ENCODE measurements at places on chromosomes 3 and 15. TPM values are rescaled to one million over a fixed set of nuclear protein-coding genes. Genes with fewer than 3 reads are reported as not detected.
A peak's percentile ranks its signal among the peaks of the same experiment; 100 is the strongest.

GRCh38 chr3:33664195-33664594 lies 53.9 kb downstream of the CLASP2 start:
- DNase-seq: no peak

TMEM207 gene
- total RNA-seq: not detected

GRCh38 chr15:98872774-98873173 lies 134.8 kb downstream of the PGPEP1L start:
- DNase-seq: no peak

DNA sequence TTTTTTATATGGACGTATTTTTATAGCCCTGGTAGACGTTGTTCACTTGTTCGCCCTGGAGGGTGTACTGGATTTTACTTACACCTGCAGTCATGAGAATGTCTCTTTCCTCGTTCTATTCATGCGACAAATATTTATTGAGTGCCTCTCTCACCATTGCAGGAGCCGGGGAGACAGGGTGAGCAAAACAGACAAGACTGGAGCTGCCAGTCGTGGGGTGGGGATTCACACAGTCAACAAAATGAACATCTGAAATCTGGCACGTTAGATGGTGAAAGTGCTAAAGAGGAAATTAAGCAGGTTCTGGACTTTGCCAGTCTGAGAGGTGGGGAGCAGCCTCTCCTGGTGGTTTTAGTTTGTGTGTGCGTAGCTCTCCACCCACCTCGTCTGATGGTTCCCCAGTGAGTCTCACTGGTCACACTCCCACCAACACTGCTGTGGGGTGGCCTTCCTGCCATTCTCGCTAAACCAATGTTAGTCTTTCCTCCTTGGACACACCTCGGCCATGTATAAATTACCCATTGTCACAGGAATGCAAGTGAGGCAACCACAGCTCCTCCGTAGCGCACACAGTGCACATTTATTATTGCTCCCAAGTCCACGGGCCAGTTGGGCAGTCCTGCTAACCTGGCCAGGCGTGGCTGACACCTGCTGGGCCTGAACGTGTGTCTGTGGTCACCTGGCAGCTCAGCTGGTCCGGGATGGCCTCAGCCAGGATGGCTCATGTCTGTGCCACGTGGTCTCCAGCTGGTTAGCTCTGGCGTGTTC lies 31.5 kb downstream of the FBLN2 start:
- peak; percentile 55 for DNase-seq

DNA sequence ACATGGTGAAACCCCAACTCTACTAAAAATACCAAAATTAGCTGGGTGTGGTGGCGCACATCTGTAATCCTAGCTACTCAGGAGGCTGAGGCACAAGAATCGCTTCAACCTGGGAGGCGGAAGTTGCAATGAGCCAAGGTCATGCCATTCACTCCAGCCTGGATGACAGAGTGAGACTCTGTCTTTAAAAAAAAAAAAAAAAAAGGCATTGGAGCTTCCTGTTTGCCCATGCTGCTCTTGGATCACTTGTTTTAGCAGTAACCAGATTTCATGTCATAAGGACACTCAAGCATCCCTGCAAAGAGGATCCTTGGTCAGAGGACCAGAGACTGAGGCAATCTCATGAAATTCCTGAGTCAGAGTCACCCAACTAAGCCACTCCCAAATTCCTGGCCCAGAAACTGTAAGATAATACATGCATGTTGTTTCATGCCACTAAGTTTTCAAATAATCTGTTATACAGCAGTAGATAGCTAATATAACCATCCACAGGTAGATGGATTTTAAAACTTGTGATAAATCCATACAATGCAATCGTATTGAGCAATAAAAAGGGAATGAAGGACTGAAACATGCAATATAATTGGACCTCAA lies 82.0 kb upstream of the XXYLT1 start:
- DNase-seq: no peak

LEO1 gene
- 8.4 TPM for total RNA-seq

DNA sequence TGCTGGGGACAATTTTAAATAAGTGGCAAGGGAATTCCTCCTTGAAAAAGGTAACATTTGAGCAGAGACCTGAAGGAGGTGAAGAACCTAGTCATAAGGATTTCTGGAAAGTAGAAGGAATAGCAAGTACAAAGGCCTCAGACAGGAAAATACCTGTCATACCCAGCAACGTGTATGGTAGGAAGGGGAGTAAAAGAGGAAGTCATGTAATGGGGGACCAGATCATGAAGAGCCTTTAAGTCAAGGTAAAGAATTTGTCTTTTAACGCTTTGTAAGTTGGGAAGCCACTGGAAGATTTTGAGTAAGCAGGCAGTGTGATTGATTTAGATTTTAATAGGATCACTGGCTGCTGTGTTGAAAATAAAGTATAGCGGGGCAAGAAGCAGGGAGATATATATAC lies 43.4 kb upstream of the FAH start:
- no peak for DNase-seq

- DNase-seq: no peak
These were observed 65.6 kb downstream of the ZBTB20 start for GRCh38 chr3:115081444-115081843.

DNA sequence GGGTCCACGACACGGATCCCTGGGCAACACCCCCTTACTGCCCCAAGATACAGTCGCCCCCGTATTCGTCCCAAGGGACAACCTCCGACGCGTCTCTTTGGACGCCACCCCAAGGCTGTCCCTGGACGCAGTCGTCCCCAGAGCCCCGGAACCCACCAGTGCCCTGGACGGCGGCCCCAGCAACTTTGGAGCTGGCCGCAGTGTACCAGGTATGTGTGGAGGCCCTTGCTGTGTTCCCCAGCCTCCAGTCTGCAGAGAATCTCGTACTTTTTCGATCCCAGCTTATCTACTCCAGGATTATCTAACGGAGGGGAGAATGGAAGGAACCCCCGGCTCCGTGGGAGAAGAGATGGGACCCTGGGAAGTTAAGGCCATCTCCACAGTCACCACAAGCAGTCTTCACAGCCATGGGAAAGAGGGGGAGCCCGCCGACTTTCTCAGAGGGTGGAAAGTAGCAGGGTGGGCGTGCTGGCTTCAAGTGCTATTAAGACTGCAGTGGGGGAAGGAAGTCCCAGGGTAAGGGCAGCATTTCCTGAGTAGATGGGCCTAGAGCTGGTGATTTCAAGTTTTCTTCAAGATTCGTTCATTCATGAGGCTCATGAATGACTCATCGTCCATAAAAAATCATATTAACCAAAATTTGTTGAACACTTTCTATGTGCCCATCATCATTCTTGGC lies 1.1 kb downstream of the MESP2 start:
- no peak for DNase-seq

CYP8B1 gene
- not detected for total RNA-seq

- DNase-seq: no peak
These were observed 465 bp downstream of the RUVBL1 start for GRCh38 chr3:128123156-128123537.

DNA sequence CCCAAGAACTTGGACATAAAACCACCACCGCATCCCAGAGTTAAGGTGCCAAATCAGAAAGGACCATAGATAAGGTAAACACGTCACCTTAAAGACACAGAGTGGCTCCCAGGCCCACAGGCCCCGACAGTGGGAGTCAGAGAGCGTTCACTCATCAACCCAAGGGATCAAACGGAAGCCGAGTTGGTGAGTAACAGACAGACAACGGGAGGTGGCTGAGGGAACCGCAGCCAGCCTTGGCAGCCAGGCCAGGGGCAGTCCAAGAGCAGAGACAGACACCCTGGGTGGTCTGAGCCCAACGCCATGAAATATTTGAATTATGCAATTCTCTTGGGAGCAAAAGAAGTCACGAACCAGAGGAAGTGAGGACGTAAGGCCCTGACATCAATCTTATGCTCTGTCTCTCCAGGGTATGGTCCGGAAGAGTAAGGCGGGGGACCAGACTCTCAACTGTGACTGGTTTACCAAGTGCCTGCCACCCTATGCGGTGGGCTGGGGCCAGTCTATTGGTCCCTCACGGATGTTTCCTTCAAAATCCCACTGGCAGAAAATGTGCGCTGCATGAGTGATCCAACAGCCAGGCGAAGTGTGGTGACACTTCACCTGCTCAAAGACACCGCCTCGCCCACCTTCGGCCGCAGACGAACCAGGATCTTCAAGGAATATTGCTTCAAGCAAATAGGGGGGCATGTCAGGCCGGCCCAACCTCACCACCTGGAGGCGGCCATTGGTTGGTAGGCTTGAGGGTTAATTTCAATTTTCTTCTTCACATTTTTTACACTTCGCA lies 34.3 kb downstream of the TMEM44 start:
- DNase-seq: no peak

GRCh38 chr15:93451265-93451664 lies 362.3 kb upstream of the RGMA start:
- no peak for DNase-seq

FAM81A gene
- 0.97 TPM for total RNA-seq

GRCh38 chr3:39329493-39329892 lies at the start of gene CCR8:
TSS of gene CCR8 (plus strand) at chr3:39329709. CDS start at chr3:39332332, 2,623 bp downstream.
- DNase-seq: no peak

- DNase-seq: no peak
These were observed 76.1 kb upstream of the PLSCR4 start for GRCh38 chr3:146326875-146327543.

MINAR1 gene
- 1.4 TPM for total RNA-seq

DNA sequence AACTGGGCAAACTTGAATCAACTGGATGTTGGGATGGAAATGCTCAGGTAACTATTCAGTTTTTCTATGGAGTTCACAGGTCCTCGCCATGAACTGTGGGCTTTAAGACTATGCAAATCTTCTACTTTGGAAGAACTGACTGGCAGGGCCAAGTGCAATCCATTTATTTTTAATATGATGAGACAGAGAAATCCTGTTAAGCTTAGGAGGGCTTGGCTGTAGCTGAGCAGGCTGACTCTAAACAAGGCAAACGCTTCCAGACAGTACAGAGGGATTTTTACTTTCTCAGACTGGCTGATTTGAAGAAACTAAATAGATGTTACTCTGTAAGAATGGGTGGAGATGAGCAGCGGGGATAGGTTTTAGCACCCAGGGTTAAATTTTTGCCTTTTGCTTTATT lies 194.2 kb upstream of the ICE2 start:
- DNase-seq: no peak

DNA sequence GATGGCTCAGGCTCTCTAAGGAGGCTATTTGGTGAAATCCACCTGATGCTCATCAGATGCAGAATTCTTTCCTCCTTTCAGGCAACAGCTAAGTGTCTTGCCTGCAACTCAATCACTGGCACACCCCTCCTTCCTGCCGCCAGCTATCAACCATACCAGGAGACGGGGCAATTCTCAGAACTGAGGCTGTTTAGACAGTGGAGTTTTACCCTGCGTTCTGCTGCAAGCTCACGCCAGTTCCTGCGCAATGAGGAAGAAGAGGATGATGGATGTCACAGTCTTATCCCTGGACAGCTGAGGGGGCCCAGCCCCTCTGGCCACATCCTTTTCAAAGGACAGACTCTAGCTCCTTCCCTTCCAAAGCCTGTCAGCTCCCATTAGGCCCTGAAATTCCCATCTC lies 7.0 kb upstream of the MANF start:
- DNase-seq: peak; percentile 3

EPHB1 gene
- 3.6 TPM for total RNA-seq

DNA sequence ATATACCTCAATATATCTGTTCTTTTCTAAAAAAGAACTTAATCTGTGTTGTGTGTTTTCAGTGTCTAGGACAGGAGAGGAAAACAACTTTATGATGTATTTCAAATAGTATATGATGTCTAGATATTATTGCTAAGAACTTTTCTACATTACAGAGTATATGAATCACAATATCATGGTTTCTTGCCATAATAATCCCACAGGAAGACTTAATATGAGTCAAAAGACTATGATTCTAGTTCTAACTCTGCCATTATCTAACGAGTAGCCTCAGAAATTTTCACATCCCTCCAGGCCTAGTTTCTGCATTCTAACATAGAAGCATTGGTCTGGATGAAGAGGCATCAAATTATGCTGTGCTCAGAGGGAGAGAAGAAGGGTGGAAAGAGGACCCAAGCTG lies 107.7 kb upstream of the SPRED1 start:
- no peak for DNase-seq

ACVR2B gene
- total RNA-seq: 4.0 TPM

GRCh38 chr3:115833074-115833473 lies 209.8 kb downstream of the GAP43 start:
- no peak for DNase-seq

GRCh38 chr15:86060674-86061073 lies 19.0 kb upstream of the AGBL1 start:
- DNase-seq: no peak

DNA sequence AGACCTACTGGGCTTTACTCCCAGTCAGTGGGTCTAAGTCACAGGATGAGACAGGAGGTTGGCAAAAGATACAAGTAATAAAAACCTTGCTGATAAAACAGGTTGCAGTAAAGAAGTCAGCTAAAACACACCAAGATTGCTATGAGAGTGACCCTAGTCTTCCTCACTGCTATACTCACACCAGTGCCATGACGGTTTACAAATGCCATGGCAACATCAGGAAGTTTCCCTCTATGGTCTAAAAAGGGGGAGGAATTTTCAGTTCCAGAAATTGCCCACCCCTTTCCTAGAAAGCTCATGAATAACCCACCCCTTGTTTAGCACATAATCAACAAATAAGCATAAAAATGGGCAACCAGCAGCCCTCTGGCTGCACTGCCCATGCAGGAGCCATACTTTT lies 966.7 kb upstream of the ROBO1 start:
- DNase-seq: no peak

GRCh38 chr3:69282181-69282580 lies 103.7 kb downstream of the FRMD4B start:
- DNase-seq: no peak

- DNase-seq: no peak
These were observed 90.6 kb upstream of the AKAP13 start for GRCh38 chr15:85289677-85290365.

DNA sequence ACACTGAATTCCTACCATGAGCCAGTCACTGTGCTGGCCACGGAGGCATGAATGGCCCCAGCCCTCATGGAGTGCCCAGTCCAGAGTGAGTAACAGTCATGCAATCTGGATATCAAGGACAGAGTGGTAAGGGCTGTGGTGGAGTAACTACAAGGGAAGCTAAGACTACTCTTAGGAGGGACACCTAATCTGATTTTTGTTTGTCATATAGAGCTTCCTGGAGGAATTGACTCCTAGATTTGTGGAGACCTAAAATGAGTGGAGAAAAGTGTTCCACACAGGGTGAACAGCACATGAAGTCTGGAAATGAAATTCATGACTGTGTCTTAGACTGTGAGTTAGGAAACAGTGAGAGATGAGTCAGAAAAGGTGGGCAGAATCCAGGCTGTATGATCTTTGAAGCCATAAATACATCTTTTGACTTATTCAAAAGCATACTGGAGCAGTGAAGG lies 219.9 kb downstream of the NFKBIZ start:
- no peak for DNase-seq

DNA sequence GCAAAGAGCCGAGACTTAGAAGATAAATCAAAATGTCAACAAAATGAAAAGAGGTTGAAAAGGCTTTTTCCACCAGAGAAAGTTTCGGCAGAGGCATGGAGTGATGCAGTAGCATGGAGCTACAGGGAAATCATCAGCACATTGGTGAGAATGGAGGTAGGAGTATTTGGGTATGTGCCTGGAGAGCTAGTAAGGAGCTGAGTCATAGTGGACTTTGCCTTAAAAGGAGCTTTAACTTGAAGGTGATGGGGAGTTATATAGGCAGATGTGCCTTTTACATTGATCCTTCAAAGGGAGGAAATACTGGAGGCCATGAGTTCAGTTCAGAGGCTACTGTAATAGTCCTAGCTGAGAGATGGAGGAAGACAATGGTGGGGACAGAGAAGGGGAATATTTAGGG lies 44.3 kb downstream of the IL5RA start:
- DNase-seq: no peak

GRCh38 chr15:45790325-45790943 lies 155.6 kb downstream of the SQOR start:
- DNase-seq: no peak

GRCh38 chr3:35523838-35524237 lies 115.5 kb upstream of the ARPP21 start:
- no peak for DNase-seq

GRCh38 chr3:115660646-115661337 lies 37.5 kb downstream of the GAP43 start:
- DNase-seq: no peak

Measured in aorta (tissue), 5 donors.